Stimulated activated naive CD8-positive, alpha-beta T cell treated with anti-CD3 and anti-CD28 coated beads, Interleukin-15, amount 100 ng/mL, for 72 hours (primary cell): ENCODE measurements at places on chromosomes 4 and X.

GRCh38 chrX:106510713-106511403, 100.9 kb upstream of the RADX start:
- no peak for DNase-seq

DNA sequence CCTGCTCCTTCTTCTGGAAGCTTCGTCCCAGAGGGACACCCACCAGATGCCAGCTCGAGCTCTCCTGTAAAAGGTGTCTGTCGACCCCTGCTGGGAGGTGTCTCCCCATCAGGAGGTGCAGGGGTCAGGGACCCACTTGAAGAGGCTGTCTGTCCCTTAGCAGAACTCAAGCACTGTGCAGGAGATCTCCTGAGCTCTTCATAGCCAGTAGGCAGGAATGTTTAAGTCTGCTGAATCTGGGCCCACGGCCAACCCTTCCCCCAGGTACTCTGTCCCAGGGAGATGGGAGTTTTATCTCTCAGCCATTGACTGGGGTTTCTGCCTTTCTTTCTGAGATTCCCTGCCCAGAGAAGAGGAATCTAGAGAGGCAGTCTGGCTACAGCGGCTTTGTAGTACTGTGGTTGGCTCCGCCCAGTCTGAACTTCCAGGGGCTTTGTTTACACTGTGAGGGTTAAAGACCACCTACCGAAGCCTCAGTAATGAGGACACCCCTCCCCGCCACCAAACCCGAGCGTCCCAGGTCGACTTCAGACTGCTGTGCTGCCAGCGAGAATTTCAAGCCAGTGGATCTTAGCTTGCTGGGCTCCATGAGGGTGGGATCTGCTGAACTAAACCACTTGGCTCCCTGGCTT, 1383.0 kb upstream of the TENM3 start:
- no peak for DNase-seq

- DNase-seq: no peak
Measured at GRCh38 chrX:77275392-77275791, 171.8 kb upstream of the FGF16 start.

DNA sequence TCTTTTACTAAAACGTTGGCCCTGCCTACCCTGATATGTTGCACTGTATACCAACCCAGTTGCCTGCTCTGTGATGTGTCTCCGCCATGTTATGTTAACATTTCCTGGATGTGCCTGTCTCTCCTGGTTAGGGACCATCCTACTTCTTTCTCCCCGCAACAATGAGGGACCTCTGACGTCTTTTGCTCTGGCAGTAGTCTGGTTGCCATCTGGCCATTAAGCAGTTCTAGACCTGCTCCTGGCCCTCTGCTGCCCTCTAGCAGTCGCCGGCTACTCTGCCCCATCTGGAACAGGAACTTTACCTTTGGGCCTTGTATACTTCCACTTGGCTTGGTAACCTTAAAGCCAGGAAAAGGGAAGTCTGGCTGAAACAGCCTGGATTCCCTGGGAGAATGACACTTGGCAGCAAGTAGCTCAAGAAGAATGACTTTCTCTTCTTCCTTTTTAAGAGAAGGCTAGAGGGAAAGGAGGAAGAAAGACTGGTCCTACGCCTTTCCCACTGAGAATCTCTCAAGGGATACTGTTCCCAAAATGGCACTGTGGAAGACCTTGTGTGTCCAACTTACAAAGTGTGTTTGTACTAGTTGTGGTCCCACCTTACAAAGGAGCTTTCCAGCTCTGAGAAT, 63.5 kb downstream of the GPC3 start:
- peak; percentile 32 for DNase-seq

DNA sequence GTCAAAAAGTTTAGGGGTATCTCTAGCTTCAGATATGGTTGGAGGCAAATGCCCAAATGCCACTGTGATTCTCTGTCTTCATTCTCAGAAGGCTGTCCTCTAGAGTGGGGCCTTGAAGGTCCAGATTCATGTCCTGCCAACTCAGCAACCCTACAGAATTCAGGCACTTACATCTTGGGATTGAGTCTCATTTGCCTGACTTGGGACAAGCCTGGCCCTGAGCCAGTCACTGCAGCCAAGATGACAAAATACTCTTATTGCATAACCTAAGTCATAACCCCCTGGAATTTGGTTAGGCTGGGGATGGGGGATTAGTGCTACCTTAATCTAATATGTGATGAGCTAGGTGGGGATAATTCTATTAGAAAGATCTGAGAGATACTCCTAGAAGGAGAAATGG, 100.5 kb downstream of the AREG start:
- no peak for DNase-seq

GRCh38 chr4:86946868-86947500, 12.2 kb downstream of the AFF1 start:
- DNase-seq: no peak

DNA sequence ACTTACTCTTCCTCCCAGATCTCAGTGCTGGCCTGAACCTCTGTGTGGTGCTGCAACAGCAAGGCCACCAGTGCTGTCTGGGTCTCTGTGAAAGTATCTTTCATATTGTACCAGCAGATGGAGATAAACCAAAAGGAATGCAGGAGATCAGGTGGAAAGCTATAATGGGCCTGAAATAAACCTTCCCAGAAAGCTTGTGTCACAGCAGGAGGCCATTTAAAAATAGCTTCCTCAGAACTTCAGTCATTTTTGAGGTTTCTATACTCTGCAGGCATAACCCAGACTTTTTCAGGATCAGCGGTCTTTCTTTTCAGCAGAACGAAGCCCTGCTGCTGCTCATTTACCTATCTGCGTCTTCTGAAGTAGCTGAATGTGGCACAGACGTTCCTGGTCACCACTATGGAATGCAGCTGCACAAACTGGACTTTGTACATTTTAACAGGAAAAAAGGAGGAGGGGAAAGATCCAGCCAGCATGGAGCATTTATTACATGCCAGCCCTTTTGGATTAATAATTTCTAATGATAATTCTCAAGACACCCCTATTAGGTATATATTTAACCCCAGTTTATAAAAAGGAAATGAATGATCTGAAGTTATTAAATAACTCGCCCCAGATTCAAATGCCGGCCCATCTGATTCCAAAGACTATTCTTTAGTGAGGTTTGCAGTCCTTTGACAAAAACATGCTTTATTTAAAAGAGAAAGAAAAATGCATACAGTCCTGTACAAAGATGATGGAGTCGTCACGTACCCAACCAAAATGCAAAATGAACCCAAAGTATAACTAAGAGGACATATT, 119.7 kb downstream of the NFKB1 start:
- no peak for DNase-seq

DNA sequence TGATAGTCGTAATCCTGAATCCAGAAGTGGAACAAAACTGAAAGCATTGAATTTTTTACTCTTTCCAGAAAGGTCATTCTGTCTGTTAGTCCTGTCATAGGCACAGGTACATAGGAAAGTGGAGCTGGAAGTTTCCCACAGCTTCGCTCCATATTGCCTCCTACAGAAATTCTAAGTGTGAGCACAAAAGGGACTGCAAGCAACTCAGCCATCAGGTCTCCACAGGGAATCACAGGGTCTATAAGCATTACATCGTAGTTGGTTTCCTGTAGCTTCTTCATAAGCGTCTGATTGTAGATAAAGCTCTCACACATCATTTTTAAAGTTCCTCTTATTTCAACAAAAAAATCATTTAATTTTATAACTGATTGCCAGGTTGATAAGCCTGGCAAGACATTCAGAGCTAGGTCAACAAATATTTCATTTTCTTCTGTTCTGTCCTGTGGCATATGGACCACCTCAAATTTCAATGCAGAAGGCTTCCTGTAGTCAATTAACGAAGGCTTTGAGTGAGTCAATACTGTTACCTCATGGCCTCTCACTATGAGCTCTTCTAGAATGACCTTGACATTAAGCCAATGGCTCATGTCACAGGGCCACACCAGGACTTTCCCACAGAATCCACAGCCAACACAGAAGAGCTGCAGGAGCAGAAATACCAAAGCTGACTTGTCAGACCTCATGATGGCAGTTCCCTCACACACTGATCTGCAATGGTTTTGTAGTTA, at the start of gene UGT2A3:
UGT2A3 (minus strand) TSS at position 727 of the 728 bp plus-strand sequence; CDS start at position 683, 44 bp downstream.
- no peak for DNase-seq

DNA sequence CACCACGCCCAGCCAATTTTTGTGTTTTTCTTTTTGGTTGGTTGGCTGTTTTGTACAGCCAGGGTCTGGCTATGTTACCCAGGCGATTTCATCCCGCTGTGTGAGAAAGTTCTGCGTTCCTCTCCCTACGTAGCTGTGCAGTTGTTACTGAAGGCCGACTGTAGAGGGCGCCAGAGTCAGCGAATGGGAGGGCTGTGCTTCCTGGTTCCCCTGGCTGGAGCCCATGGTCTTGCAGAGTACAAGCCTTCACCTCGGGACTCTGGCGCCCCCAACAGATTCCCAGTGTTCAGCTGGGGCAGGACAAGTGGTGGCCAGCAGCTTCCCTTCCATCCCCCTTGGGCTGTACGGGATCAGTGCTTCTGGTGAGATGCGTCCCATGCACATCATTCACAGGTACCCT, 5.6 kb upstream of the CT45A1 start:
- peak; percentile 32 for DNase-seq

- DNase-seq: peak; percentile 90
Measured at GRCh38 chr4:99949034-99949998, 759 bp downstream of the H2AZ1 start.

DNA sequence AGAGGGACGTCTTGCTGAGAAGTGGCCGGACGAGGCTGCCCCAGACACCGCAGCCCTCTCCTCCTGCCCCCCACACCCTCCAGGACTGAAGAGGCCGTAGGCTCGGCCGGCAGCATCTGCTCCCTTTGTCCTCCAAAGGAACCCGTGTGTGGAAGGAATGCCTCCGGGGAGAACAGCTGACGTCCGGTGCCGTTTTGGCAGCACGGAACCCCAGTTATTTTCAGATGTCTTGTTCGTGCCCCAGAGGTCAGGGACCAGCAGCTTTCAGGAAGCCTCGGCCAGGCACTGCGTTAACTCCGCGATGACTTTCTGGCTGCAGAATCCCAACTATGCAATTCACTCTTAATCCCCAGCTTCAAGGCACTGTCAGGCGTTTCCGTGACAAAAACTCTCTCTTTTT, 10.9 kb upstream of the PPP2R3B start:
- no peak for DNase-seq

GRCh38 chrX:103517246-103517645, 2.0 kb downstream of the RAB40A start:
- no peak for DNase-seq

DNA sequence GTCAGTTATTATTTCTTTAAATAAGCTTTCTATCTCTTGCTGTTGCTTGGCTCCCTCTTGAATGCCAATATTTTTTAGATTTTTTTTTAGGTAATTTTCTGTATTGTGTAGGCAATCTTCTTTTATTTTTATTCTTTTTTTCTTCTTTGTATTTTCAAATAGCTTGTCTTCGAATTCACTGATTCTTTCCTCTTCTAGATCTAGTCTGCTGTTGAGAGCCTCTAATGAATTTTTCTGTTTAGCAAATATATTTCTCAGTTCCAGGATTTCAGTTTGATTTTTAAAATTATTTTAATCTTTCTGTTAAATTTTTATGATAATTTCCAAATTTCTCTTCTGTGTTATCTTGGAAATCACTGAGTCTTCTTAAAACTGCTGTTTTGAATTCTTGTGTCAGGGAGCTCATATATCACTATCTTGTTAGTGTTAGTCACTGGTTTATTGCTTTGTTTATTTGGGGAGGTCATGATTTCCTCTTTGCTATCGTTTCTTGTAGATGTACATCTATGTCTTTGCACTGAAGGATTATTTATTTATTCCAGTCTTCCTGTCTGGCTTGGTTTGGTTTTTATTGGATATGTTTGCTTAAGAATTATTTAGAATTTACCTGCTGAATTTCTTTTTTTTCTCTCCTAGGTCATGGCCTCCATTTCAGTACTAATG, 39.9 kb upstream of the GPRIN3 start:
- no peak for DNase-seq
